ENCODE measurements at places on chromosomes 1 and 21.

DNA sequence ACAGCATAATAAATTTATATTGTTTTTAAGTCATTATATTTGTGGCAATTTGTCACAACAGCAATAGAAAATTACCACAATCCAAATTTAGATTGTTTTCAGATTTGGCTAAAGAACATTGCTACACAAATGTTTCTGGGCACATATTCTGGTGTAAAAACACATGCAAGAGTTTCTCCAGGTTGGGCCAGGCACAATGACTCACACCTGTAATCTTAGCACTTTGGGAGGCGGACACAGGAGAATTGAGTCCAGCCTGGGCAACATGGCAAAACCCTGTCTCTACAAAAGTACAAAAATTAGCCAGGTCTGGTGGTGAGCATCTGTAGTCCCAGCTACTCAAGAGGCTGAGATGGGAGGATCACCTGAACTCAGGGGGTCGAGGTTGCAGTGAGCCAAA, 8.4 kb downstream of the ERO1B start:
- DNase-seq, result no peak

DNA sequence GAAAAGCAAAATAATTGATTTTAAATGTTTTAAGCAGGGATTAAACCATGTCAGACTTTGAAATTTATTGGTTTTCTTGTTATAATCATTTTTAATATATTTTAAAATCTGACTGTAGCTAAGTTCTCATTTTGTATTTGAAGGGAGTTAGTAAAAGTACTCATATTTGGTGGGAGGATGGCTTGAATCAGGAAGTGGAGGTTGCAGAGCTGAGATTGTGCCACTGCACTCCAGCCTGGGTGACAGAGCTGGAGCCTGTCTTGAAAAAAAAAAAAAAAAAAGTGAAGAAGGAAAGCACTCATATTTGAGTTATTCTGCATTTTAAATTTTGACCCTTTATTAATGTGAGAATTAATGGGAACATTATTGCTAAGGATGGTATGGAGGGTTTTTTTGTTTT, 106.0 kb downstream of the RABGAP1L start:
- DNase-seq, result no peak

- no peak for DNase-seq
These were observed 29.7 kb upstream of the PYHIN1 start for GRCh38 chr1:158901623-158902022.

DNA sequence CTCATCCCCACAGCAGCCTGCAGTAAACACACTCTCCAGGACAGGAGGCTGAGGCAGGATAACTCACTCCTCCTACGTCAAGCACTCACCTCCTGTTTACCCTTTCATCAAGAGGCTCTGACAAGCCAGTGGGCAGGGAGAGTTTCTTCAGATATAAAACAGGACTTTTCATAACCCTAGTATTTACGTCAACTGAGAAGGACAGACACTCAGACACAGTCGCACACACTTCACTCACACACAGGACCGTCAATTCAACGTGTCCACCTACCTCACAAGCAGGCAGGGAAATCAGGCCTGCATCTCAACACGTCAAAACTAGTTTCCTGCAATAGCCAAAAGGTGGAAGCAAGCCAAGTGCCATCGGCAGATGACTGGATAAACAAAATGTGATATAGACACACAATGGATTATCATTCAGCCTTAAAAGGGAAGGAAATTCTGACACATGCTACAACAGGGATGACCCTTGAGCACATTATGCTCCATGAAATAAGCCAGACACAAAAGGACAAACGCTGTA, 48.6 kb downstream of the ITPKB start:
- DNase-seq, result no peak

DNA sequence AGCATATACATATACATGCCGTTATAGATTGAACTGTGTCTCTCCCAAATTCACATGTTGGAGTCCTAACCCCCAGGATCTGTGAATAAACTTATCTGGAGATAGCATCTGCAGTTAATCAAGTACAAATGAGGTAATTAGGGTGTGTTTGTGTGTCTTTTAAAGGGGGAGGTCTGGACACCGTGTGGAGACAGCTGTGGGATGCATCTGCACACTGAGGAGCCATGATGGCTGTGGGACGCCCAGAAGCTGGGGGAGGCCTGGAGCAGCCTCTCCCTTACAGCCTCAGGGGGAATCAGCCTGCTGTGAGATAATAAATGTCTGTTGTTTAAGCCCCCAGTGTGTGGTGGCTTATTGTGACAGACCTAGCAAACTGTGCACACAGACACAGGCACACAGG, 51.8 kb upstream of the COL18A1 start:
- DNase-seq, result no peak

GRCh38 chr1:37288900-37289299, 185.5 kb upstream of the ZC3H12A start:
- DNase-seq, result no peak

- DNase-seq, result no peak
These were observed 77.0 kb upstream of the TLR5 start for GRCh38 chr1:223219846-223220610.

- peak; percentile 73 for DNase-seq
These were observed 652.5 kb downstream of the KIF26B start for GRCh38 chr1:245807306-245807705.

DNA sequence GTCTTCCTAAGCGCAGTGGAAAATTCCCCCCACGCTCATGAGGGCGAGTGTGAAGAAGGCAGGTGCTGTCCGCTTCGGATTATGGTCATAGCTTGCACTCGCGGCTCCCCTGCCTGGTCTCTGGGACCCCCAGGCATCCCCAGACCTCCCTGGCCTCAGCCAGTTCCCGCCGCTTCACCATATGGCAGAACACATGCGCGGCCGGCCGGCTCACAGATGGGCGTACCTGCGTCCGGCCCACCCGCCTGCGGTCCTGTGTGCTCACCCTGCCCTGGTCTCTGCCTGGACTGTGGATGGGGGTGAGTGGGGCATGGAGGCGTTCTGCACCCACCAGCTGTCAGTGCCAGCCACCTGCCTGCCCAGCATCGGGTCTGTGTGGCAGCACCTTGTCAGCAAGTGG, 34.1 kb downstream of the PRKCZ start:
- no peak for DNase-seq

DNA sequence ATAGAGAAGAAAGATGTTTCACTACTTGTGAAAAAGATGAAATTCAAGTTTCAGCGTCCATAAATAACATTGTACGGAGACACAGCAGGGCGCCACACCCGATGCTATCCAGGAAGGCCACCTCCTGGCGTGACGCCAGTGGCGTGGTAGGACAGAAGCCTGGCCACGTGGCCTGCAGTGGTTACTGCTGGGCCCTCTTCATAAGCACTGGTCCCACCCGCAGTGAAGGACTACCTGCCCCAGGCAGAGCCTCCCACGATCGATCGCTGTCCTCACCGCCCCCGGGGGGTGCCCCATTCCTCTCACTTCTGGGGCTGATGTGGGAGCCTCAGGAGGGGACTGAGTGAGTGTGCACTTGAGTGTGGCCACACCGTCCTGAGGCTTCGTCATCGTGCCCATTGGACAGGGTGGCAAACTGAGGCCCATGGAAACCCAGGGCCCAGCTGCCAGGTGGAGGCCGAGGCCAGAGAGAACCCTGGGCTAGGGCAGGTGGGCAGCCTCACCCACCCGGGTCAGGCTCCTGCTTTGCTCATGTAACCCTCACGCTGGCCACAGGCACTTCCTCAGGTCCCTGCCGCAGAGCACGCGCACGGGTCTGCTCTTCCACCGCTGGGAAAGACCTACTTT, 11.7 kb upstream of the HES5 start:
- DNase-seq, result no peak

GRCh38 chr1:227887697-227888403, 59.9 kb downstream of the WNT9A start:
- peak; percentile 37 for DNase-seq

- DNase-seq, result no peak
These were observed 35.5 kb downstream of the ADAMTS1 start for GRCh38 chr21:26809745-26810144.

- DNase-seq, result peak; percentile 63
These were observed 24.8 kb upstream of the ITPKB start for GRCh38 chr1:226763905-226764264.

- no peak for DNase-seq
These were observed 49.1 kb upstream of the DMRTB1 start for GRCh38 chr1:53410100-53410541.

All from astrocyte of the hippocampus (primary cell).